Fibroblast of skin of scalp (primary cell): ENCODE measurements at places on chromosomes 12 and 14.

- no peak for DNase-seq
These were observed 71.9 kb upstream of the METAP2 start for GRCh38 chr12:95402096-95402495.

DNA sequence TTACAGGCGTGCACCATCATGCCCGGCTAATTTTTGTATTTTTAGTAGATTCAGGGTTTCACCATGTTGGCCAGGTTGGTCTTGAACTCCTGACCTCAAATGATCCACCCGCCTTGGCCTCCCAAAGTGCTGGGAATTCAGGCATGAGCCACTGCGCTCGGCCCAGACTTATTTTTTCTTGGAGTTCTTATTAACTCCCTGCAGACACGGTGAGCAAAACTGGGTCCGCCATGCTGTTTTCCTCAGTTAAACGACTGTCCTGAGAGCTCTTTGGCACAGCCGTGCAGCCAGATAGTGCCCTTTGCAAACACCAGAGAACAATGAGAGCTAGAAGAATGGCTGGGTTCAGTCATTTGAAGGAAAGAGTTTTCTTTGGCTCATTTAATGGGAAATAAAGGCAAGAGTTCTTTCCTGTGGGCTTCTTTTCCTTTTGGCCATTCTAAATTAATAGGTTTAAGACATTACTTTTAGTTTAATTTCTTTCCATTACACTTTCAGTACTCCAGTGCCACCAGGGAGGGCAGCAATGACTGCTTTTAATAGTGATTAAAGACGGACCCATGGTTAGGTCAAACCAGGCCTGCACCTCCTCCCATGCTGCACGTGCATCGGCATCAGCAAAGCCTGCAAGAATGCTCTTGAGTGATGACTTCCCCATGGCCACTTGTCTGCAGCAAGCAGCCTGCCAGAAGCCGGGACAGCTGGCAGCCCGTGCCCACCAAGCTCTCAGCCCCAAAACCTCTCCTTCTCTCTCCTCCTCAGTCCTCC lies 60.7 kb downstream of the VCPKMT start:
- peak; percentile 14 for DNase-seq

GRCh38 chr12:108295641-108296040 lies 43.5 kb downstream of the CMKLR1 start:
- DNase-seq, result no peak

GRCh38 chr14:81141426-81141825 lies 79.3 kb downstream of the GTF2A1 start:
- no peak for DNase-seq

GRCh38 chr14:73613046-73613383 lies 698 bp downstream of the ACOT6 start:
- no peak for DNase-seq

- DNase-seq, result no peak
These were observed 28.7 kb downstream of the MAPKAPK5 start for GRCh38 chr12:111870706-111871105.
